ENCODE measurements at places on chromosomes 7 and 10. TPM values are rescaled to one million over a fixed set of nuclear protein-coding genes. Genes with fewer than 3 reads are reported as not detected.
A peak's percentile ranks its signal among the peaks of the same experiment; 100 is the strongest.

Gene CHST3
- 15.8 TPM for total RNA-seq

- DNase-seq: no peak
These were observed 428.2 kb downstream of the THSD7A start for GRCh38 chr7:11403781-11404180.

GRCh38 chr7:73648593-73649332 is 18.9 kb upstream of the VPS37D start:
- DNase-seq: no peak

DNA sequence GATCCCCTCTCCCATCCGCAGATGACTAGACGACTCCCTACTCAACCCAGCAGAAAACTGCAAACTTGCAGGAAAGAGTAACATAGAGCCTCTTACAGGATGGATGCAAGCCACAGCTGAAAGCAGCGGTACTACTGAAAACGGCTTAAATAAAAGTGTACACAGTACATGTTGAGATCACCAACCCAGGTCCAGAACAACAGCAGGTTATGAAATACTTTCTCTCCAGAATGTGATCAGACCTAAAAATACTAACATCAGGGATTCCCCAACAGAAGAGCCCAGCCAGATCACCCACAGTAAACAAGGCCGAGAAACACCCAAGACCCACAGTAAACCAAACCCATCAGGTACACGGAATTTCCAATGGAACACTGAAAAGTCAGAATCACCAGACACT is 13.2 kb downstream of the ATE1 start:
- no peak for DNase-seq

GRCh38 chr7:47267346-47267745 is 314.6 kb downstream of the TNS3 start:
- no peak for DNase-seq

- no peak for DNase-seq
These were observed 13.0 kb upstream of the SP4 start for GRCh38 chr7:21414795-21415393.

DNA sequence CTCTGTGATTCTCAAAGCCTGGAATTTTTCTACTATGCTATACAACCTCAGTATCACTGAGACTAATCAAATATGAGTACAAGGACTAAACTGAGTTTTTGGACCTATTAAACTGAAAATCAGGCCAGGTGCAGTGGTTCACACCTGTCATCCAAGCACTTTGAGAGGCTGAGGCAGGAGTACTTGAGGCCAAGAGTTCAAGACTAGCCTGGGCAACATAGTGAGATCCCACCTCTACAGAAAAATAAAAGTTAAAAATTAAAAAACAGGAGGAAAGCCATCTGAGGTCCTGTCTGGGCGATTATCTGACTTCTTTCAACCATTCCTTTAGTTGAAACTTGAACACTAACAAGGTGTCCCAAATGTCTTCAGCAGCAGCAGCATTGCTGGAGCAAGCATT is 7.0 kb downstream of the XRCC2 start:
- no peak for DNase-seq

- no peak for DNase-seq
These were observed 4.0 kb downstream of the MXI1 start for GRCh38 chr10:110211465-110211843.

DNA sequence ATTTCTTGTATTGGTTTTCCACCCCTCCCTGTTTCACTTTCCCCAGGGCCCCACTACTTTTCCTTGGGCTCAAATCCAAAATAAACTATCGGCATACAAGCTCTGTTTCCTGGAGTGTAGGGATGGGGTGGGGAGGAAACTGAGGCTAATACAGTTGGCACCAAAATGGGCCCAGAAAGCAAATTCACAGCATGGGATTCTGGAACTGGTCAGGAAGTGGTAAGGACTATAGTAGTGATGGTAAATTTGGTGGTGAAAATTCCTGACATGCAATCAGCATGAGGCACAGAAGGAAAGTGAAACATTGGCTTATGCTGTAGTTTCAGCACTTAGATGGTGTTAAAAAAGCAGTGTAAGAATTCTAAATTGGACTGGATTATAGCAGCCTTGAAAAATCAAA is 8.7 kb upstream of the SAMD9L start:
- no peak for DNase-seq

GRCh38 chr7:116583653-116584052 is 58.8 kb downstream of the CAV1 start:
- peak; percentile 9 for DNase-seq

GRCh38 chr10:96978621-96979154 is 146.6 kb downstream of the LCOR start:
- DNase-seq: no peak

GRCh38 chr7:979886-980571 is 3.0 kb upstream of the CYP2W1 start:
- no peak for DNase-seq

DNA sequence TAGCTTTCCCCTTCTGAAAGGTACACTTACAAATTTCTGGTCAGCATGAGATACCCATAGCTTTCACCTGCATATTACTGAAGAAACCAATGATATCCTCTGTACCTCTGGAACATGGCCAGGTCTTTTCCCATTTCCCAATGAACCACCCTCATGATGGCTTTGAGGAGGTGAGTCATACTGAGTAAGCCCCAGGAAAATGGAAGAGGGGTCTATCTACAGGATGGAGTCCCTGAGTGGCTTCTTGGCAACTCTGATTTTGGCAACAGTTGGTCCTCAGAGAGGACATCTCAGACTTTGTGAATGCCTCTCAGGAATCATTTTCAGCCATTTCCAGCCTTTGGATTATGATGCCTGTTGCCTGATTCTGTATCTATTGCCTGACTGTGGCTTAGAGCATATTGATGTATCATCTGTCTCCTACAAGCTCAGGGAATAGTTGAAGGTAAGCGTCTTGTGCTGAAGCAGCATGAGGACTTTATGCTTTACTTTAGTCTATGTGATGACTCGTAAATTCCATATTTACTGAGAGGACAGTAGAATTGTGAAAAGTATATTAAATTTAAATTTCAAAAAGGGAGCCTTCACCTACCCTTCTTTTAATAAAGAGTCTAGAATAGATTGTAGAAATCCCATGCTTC is 84.7 kb upstream of the DKK1 start:
- no peak for DNase-seq

Gene UNCX
- not detected for total RNA-seq

Data from SJSA1 (cell line).